ENCODE measurements at places on chromosomes 5 and 9.

DNA sequence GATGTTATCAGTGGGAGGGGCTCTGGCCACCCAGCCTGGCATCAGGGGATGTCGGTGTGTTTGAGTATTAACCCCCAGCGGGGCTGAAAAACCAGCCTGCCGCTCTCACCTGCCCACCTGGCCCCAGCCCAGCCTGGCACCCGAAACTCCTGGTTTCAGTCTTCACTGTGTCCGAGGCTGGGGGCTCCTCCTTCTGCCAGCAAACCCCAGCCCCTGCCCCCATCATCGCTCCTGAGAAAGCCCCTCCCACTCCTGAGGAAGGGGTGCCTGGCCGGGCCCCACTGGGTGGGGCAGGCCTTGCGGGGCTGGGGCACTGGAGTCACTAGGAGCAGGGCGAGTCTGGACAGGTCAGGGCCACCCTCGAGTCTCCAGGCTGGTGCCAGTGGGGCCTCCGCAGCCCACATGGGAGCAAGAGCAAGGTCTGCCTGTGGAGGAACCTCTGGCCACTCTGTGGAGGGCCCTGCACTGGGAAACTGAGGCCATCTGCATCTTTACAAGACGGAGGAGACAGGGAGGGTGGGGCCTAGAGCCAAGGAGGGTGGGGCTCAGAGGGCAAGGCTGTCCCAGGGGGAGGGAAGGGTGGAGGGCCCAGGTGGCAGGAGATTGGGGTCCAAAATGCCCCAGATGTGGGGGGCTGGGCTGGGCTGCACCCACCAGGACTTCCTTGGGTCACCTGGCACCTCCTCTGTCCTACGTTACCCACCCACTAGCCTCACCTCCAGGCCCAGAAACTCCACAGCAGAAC is 51.5 kb upstream of the NOTCH1 start:
- no peak for DNase-seq

DNA sequence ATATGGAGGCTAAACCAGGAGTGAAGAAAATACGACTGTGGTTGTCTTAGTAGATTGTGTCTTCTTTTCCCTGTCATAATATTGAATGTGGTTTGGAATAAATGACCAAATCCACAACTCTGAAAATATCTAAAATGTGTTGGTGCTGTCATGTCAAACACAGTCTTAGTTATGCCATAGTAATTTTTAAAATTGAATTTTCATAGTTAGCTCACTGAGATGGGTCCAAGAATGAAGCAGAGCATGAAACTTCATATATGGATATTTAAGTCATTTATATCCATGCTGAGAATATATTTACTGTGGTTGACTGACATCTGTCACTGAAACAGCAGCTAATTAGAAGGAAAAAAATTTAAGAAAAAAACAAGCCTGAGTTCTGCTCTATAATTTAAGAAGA is 260.4 kb upstream of the ATP10B start:
- DNase-seq = no peak

DNA sequence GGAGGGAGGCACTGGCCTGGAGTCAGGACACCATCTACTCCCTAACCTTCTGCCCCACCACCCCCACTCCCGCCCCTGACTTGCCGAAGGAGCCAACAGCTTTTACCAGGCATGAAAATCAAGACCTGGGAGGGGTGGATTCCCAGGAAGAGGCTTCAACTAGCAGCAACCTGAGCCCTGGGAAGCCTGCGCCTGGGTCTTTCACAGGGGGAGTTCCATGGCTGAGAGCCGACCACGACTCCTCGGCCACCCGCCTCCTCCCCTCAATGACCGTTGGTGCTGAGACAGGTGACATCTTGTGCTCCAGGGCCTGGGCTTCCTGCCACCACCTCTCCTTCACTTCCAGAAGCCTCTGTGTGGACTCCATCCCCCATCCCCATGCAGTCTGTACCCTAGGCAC is 37.1 kb downstream of the BARX1 start:
- no peak for DNase-seq

GRCh38 chr9:135338546-135338945 is 141.0 kb upstream of the PPP1R26 start:
- no peak for DNase-seq

GRCh38 chr9:108484468-108484867 is 371.3 kb downstream of the ACTL7B start:
- DNase-seq = no peak

DNA sequence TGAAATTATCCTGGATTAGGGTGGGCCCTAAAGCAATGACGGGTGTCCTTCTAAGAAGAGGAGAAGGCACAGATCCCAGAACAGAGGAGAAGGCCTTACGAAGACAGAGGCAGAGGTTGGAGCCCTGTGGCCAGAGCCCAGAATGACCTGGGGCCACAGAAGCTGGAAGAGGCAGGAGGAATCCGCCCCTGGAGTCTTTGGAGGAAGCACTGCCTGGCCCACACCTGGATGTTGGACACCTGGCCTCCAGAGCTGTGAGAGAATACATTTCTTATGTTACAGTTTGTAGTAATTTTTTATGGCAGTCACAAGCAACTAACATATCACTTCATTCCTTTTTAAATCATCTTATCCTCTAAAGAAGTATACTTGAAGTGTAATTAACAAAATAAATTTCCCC is 8.5 kb downstream of the MRPL36 start:
- DNase-seq = no peak

DNA sequence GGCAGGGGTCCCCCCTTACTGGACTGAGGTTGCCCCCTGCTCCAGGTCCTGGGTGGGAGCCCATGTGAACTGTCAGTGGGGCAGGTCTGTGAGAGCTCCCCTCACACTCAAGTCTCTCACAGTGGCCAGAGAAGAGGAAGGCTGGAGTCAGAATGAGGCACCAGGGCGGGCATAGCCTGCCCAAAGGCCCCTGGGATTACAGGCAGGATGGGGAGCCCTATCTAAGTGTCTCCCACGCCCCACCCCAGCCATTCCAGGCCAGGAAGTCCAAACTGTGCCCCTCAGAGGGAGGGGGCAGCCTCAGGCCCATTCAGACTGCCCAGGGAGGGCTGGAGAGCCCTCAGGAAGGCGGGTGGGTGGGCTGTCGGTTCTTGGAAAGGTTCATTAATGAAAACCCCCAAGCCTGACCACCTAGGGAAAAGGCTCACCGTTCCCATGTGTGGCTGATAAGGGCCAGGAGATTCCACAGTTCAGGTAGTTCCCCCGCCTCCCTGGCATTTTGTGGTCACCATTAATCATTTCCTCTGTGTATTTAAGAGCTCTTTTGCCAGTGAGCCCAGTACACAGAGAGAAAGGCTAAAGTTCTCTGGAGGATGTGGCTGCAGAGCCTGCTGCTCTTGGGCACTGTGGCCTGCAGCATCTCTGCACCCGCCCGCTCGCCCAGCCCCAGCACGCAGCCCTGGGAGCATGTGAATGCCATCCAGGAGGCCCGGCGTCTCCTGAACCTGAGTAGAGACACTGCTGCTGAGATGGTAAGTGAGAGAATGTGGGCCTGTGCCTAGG is at the start of gene CSF2:
TSS of gene CSF2 (plus strand) at position 559 of the 783 bp plus-strand sequence. CDS start at position 594, 35 bp downstream.
- DNase-seq = no peak

- peak; percentile 11 for DNase-seq
Observed at GRCh38 chr5:66171349-66172344, 27.5 kb downstream of the SREK1 start.

GRCh38 chr9:69307446-69308205 is 17.4 kb upstream of the ENTREP1 start:
- DNase-seq = peak; percentile 78

- DNase-seq = peak; percentile 96
Observed at GRCh38 chr5:10724781-10725507, 36.1 kb downstream of the DAP start.

- no peak for DNase-seq
Observed at GRCh38 chr9:15404171-15404570, 18.5 kb upstream of the SNAPC3 start.

GRCh38 chr9:126117158-126117425 is 209.5 kb upstream of the MVB12B start:
- no peak for DNase-seq

DNA sequence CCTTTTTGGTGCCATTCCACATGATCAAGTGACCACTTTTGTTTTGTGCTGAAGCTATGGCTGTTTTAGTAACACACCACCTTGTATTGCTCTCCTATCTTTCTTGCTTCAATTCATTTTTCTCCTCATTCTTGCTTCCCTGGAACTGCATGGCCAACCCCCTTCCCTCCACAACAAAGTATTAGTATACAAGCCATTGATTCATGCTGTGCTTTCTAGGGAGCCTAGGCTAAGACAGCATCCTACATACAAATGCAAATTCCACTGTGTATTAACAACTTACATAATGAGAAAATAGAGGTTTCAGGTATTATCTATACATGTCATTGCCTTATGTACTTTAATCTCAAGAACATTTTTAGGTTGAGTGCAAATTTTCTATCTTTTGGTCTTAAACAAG is 141.1 kb downstream of the EFNA5 start:
- no peak for DNase-seq

DNA sequence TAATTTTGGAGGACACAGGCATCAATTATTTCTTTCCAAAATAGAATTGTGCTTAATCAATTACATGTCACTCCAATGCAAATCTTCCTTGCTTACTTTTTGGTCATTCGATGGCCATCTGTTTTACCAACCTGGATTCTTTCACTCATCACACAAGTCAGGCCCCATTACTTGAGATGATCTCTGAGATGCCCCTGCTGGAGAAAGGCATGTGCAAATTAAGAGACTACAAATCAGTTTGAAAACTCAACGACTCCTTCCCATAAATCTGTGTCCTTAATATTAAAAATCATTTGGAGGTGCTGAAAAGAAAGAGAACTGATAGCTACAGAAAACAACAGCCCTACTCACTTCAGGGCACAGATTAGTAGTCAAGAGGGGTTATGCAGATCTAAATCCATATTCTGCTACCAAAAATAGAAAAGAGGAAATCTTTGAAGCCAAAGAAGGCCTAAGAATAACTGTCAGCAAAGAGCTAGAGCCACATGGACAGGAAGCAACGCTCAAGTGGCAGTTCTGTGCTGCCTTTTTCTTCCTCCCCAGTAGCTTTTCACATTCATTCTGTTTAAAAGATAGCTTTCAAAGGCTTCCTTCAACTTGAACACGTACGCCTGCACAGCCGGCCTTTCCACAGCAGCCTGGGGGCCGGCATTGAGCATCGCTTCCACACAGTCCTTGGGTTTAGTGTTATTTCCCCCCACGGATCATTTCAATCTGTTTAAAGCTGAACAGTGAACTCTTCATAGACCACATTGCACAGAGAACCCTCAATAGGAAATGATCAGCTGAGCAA is 79.3 kb upstream of the MAP3K1 start:
- DNase-seq = no peak

DNA sequence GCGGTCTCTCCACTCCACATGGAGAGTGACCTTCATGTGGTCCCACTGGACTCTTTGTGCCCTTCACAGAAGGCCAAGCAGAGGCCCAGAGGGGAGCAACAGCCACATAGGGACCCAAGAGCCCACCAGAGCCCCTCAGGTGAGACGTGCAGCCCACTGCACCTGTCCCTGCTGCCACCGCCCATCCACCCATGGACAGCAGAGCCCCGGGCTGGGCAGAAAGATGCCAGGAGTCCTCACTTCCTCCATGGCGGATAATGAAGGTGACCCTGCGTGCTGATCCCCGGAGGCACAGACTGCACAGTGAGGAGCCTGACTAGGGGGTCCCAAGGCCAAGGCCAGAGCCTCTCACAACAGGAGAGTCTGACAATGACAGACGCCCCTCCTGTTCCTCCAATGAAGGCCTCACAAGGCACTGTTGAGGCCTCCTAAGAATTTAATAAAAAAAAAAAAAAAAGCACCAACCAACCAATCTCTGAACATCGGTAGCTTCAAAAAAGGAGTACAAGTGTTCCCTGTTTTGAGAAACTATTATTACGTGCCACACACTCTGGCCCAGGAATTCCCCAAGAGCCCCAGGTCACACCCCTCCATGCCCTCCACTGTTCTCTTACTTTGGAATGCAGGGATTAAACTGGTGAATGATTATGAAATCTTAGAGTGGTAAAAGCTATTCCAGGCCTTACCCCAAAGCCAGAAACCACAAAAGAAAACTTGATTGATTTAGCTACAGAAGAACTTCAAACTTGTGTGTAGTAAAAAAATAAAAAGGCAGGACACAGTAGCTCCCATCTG is 2.8 kb upstream of the PPP1R26 start:
- no peak for DNase-seq

- no peak for DNase-seq
Observed at GRCh38 chr9:112403614-112404201, 23.8 kb downstream of the HSDL2 start.

- no peak for DNase-seq
Observed at GRCh38 chr5:52710972-52711596, 76.6 kb upstream of the ITGA1 start.

GRCh38 chr9:117418111-117418510 is 3.3 kb upstream of the ASTN2 start:
- no peak for DNase-seq

DNA sequence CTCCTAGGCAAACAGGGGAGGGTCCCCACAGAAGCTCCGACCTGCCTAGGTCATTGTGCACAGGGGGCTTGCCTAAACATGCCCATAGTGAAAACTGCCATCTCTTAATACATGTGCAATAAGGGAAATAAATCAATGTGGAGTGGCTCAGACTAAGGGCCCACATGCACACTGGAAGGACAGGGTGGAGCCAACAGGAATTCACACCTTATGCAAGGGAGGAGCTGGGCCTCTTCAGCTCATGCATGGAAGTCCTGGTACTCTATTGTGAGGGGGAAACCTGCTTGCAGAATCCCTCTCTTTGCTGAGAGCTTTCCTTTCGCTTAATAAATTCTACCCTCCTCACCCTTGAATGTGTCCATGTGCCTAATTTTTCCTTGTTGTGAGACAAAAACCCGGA is 815.8 kb downstream of the EFNA5 start:
- no peak for DNase-seq

- peak; percentile 74 for DNase-seq
Observed at GRCh38 chr5:151020304-151021110, at the start of gene GPX3. GPX3 (plus strand) TSS chr5:151020591; CDS start chr5:151020655, 64 bp downstream.

DNA sequence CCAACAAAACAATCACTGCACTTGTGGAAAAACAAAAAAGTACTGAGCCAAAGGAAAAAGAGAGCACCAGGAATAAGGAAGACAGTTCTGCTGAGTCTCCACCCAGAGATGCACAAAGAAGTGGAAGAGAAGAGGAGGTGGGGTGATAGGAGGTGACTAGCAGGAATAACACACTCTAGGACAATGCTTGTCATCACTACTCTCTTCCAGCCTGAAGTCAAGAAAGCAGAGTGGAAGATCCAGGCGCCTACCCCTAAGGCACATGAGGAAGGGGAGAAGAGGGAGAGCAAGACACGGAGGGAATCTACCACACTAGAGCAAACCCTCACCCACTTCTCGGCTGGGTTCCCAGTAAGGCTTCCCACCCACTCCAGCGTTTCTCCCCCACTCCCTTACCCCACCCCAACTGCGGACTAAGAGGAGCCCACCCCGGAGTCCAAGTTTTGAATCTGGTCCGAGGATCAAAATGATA is 1.7 kb downstream of the SLIT3 start:
- no peak for DNase-seq

DNA sequence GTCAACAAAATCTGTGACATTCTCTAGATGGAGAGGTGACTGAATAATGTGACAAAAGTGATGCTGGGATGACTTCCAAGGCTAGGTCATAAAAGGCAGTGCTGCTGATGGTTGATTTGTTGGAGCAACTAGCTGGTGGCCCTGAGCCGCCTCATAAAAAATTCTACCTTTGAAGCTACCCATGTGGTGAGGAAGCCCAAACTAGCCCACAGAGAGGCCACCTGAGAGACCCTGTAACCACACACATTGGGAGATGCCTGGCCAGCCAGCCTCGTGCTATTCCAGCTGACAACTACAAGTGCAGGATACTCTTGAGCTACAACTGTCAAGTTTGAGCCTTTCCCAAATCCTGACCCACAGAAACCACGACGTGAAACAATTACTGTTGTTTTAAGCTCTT is 22.7 kb downstream of the CLTA start:
- DNase-seq = no peak
